Lung (tissue), 17 donors: ENCODE measurements at places on chromosomes 1 and 21. TPM values are rescaled to one million over a fixed set of nuclear protein-coding genes. Genes with fewer than 3 reads are reported as not detected.
A peak's percentile ranks its signal among the peaks of the same experiment; 100 is the strongest.

GRCh38 chr21:38905752-38906151 lies 100.0 kb downstream of the ETS2 start:
- no peaks in the 10 kb centered on the region for H3K27me3 ChIP-seq
- DNase-seq: no peak
- H3K27ac ChIP-seq: no peak overlapping the region
- H3K36me3 ChIP-seq: no peaks in the 10 kb centered on the region
- H3K4me3 ChIP-seq: no peak overlapping the region
- H3K4me1 ChIP-seq: peaks cover 19% of the 10 kb centered on the region

DNA sequence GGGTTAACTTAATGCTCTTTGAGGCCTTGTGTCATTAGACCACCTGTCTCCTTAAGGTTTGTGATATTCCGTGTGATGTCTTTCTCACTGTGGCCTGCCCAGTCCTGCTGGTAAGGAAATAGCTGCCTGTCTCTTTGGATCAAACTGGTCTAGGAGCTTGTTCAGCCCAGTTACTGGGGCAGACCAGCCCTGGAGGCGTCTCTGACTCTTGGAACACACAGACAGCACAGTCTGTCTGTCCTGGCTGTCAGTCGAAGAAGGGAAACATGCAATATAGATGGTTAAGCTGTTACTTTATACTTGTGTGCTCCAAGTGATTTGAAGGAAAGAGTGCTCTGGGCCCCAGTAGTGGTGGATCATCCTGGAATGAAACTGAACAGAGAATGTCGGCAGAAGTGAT lies 20.4 kb downstream of the PBX1 start:
- no peaks in the 10 kb centered on the region for H3K36me3 ChIP-seq
- no peak overlapping the region for H3K4me3 ChIP-seq
- no peak for DNase-seq
- H3K4me1 ChIP-seq: peaks cover 32% of the 10 kb centered on the region
- no peak overlapping the region for H3K27ac ChIP-seq
- H3K27me3 ChIP-seq: no peaks in the 10 kb centered on the region

GRCh38 chr1:172135978-172136610 lies 284.4 kb upstream of the C1orf105 start:
- H3K27ac ChIP-seq: no peak overlapping the region
- H3K4me3 ChIP-seq: no peak overlapping the region
- peaks cover 6% of the 10 kb centered on the region for H3K4me1 ChIP-seq
- H3K36me3 ChIP-seq: peaks cover 6% of the 10 kb centered on the region
- DNase-seq: peak; percentile 41
- H3K27me3 ChIP-seq: no peaks in the 10 kb centered on the region

- no peak overlapping the region for H3K27ac ChIP-seq
- no peak overlapping the region for H3K4me3 ChIP-seq
- H3K36me3 ChIP-seq: no peaks in the 10 kb centered on the region
- peaks cover 34% of the 10 kb centered on the region for H3K27me3 ChIP-seq
- peaks cover 6% of the 10 kb centered on the region for H3K4me1 ChIP-seq
Measured at GRCh38 chr1:20558191-20558590, 5.8 kb downstream of the FAM43B start.

DNA sequence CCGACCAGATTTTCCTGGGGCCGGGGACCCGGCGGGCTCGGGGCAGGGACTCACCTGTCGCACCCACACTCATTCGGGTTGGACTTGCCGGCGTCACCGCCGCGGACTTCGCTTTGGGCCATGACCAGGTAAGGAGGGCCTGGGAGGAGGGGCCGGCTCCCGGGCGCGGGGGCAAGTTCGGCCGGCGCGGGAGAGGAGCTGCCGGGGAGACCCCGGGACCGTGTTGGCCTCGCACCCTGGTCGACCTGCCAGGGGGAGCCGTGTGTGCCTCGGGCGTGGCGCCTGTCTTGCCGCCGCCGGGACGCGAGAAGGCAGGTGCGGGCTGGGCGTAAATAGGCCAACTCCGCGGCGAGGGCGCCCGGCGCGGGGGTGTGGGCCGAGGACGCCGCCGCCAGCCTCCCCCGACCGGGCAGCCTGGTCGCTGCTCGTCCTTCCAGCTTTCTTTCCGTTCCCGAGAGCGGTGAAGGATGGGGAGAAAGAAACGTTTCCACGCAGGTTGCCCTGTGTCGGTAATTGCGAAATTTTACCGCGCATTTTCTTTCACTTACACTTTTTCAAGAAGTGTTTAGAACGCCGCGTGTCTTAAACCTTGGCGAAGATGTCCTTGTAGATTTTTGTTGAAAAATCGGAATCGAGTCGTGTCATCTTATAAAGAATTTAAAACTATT lies 558 bp downstream of the USP1 start:
- peak overlapping the region; percentile 100 for H3K27ac ChIP-seq
- H3K27me3 ChIP-seq: no peaks in the 10 kb centered on the region
- H3K4me3 ChIP-seq: peak overlapping the region; percentile 92
- DNase-seq: peak; percentile 28
- no peaks in the 10 kb centered on the region for H3K36me3 ChIP-seq
- H3K4me1 ChIP-seq: peaks cover 4% of the 10 kb centered on the region

Gene DMRTB1
- not detected for total RNA-seq

Gene C4BPB
- 6.5 TPM for total RNA-seq
